ENCODE measurements at places on chromosomes 6 and 20.

- no peak for DNase-seq
Observed at GRCh38 chr6:46453741-46454316, 37.4 kb downstream of the RCAN2 start.

- DNase-seq, result no peak
Observed at GRCh38 chr6:46367354-46368168, 123.7 kb downstream of the RCAN2 start.

DNA sequence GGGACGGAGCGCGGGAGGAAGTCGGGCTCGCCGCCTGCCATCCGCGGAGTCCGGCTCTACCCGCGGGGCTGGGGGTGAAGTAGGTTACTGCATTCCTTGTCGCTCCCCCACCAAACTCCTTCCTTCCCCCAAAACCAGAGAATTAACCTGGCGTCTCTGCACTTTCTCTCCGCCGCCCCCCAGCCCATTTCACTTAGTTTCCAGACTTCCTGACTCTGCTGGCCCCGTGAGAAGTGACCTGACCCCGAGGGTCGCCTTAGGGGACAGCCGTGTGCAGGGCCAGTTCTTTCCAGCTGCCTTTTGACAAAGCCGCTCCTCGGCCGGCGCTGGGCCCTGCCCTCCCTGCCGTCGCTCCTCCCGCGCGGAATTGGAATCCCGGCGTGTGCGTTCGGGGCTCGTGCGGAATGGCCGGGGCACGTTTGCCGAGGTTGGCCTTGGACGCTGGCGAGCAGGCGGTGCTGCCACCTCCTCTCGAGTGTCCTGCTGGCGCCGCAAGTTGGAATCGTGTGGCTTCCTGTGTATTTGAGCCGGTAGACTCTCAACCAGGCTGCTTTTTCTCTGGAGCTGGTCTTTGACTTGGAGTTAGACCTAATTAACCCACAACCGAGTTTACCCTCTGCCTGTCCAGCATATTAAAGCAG is 650 bp downstream of the DCBLD1 start:
- DNase-seq, result no peak

DNA sequence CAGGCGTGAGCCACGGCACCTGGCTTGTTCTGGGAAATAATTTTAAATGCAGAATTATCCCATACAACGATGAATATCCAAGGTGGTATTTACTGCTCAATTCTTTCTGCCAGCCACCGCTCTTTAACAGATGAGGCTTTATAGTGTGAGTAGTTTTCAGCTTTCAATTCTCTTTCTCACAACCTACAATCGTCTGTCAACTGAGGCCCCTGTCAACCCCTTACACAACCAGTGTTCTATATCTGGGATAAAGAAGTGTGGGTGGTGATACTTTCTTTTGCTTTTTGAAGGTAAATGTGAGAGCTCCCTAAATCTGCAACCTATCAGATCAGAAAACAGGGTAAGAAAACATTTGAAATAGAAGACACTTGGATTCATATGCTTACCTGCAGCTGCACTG is 22.5 kb downstream of the STAU1 start:
- no peak for DNase-seq

DNA sequence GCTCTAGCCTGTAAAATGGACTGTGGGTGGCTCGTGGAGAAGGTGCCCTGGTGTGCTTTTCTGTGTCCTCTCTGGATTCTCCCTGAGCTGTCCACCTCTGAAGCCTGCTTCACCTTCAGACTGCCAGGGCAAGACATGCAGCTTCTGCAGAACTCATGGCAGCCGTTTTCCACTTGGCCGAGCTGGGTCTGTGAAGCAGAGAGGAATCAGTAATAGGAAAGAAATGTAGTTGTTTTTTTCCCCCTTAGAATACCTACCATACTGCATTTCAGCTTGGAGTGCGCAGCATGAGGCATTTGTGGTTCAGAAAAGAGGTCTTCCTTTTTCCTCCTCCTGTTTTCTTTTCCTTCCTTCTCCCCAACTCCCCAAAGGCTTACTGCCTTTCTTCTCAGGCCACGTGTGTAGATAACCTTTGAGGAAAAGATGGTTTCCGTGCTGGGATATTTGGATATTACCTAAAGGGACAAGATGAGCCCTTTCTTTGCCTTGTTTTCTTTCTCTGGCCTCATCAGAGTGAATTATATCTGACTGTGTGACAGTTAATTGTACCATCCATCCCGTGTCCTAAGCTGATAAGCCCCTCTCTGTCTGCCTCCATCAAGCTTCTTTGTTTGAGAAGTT is 39.4 kb downstream of the RREB1 start:
- no peak for DNase-seq

- DNase-seq, result no peak
Observed at GRCh38 chr6:159434410-159434809, 258.6 kb downstream of the SOD2 start.

DNA sequence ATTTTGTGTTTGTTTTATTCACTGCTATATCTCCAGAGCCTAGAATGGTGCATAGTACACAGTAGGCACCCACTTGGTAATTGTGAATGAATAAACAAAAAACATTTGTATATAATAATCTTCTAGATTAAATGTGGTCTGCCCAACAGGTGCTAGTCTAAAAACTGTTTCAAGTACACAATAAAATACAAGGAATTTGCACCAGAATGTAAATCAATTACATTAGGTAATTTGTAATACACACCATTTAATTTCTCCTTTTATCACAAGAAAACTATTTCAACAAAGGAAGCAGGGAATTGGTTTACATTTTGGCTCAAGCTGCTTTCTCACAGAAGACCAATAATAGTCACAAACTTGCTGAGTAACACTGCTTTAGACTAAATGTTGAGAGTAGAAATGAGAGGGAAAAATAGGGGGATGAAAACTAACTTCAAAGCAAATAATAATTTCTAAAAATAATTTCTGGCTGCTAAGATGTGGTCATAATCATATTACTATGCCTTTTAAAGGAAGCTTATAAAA is 22.1 kb downstream of the RUNX2 start:
- no peak for DNase-seq

GRCh38 chr6:132161283-132161682 is 210.1 kb upstream of the CCN2 start:
- no peak for DNase-seq

- no peak for DNase-seq
Observed at GRCh38 chr6:134446218-134446848, 128.4 kb upstream of the SGK1 start.

DNA sequence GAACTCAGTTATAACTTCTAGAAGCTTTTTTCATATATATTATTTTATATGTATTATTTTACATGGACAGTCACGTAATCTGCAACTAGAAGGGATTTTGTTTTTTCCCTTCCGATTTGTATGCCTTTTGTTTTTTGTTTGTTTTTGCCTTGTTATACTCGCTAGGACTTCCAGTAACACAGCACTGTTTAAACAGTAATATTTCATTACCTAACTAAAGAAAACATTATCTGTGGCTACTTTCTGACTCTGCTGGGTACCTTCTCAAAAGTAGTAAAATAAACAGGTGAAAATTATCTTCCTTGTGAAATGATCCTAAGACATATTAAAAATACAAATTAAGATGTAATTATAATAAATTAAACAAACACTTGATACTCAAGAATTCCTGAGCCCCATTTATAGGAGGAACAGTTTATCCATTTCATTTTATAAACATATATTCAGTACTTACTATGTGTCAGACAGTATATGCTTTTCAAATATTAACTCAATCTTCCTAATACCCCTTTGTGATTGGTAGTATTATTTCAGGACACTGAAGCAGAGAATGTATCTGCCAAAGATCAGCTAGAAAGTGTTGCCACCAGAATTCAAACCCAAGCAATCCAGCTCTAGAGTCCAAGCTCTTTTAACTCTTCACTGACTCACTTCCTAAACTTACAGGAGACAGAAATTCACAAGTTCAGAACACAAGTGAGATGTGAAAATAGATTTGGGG is 65.3 kb downstream of the MAP3K5 start:
- no peak for DNase-seq

- DNase-seq, result no peak
Observed at GRCh38 chr6:114428341-114428740, 85.5 kb upstream of the HS3ST5 start.

DNA sequence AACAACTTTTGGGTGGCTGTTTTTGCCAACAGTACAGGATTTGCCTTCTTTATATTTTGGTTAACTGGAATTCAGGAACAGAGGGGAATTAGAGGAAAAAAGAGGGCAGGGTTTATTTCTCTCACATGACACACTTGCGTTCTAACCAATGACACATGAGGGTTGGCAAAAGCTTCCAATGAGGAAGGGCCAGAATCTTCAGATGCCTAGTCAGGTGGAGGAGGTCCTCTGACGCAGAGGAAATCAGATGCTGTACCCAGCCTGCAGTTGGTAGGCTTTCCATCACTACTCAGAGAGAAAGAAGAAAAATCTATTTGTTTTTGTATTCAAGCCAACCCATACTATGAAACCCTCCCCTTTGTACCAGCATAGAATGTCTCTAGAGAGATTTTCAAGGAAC is 20.8 kb downstream of the TM9SF4 start:
- DNase-seq, result no peak

- DNase-seq, result no peak
Observed at GRCh38 chr6:45691426-45691825, 313.7 kb upstream of the SUPT3H start.

DNA sequence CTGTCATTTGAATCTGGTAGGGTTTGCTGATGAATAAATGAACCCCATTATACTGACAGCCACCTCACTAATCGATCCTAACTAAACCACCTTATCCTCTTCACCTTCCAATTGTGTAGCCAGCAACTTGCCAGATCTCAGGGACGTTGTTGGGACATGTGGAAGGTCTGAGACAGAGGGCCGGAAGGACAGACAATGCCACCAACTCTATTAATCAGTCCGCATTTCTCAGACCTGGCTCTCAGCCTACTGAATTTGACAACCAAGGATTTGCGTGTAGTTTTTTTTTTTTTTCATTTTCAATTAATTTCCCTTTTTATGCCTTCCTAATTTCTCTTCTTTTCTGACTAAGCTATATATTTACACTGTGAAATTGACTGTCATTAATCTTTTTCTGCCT is 122.5 kb downstream of the CARMIL1 start:
- no peak for DNase-seq

- peak; percentile 85 for DNase-seq
Observed at GRCh38 chr6:408599-409102, 17.1 kb downstream of the IRF4 start.

- DNase-seq, result no peak
Observed at GRCh38 chr6:84065693-84066290, 32.2 kb downstream of the MRAP2 start.

- no peak for DNase-seq
Observed at GRCh38 chr20:62580052-62580451, 62.3 kb upstream of the SLCO4A1 start.

GRCh38 chr6:127956260-127956888 is 55.5 kb upstream of the THEMIS start:
- no peak for DNase-seq

DNA sequence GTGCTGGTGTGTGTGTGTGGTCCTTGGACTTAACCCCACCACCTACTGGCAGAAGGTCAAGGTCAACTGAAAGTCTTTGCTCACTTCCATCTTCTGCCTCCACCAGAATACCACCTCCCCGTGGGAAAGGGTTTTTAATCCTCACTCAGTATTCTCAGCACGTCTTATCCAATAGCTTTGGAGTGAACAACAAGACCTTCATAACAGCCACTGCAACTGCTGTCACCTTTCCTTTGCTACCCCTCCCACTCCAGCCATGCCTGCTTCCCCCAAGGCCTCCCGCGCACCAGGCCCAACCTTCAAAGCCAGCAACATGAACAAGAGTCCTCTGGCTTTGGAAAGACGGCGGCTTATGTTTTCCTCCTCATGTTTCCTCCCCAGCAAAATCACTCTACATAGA is 787 bp upstream of the BTN2A2 start:
- DNase-seq, result no peak

- peak; percentile 58 for DNase-seq
Observed at GRCh38 chr20:49811825-49812506, 662 bp upstream of the SLC9A8 start.

DNA sequence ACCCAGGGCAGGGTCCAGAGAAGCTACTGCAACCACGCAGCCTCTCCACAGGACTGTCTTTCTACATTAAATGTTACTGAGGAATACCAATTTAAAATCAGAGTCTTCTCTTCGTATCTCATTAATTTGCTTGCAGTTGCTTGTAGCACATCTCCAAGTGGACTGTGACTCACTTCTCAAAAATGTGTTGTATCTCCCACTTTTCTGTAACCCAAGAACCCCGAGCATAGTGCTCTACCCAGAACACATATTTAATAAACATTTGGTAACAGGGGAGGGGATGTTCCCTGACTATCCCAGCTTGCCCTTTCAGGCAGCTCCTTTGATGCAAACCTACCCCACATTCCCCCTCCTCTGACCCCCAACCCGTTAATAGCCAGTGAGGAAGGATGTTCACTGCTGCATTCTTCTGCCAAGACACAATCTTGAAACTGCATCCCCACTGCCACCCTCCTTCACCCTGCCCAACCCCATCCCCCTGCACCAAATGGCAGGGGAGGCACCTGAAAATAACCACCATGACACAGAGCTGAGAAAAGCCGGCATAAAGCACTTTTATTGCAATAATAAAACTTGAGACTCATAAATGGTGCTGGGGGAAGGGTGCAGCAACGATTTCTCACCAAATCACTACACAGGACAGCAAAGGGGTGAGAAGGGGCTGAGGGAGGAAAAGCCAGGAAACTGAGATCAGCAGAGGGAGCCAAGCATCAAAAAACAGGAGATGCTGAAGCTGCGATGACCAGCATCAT is 24.2 kb downstream of the FKBP1A start:
- no peak for DNase-seq

DNA sequence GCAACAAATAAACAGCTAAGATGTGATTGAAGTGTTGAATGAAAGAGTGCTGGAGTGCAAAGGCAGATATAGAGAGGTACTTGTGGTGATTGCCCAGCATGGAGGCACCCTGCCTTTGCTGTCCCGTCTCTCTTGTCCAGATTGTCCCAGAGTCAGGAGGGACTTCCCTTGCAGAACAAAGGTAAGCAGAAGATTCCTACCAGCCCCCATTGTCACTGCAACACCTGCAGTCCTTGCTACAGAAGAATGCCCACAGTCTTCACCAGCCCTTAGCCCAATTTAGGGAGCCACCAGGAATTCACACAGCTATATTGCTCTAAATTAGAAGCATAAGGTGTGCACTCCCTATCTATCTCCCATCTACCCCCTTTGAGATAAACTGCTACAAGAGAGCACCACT is 491.8 kb downstream of the KIF16B start:
- no peak for DNase-seq

GRCh38 chr20:37501940-37502339 is 19.1 kb upstream of the NNAT start:
- DNase-seq, result no peak

GRCh38 chr20:5887386-5887785 is 62.9 kb downstream of the TRMT6 start:
- DNase-seq, result no peak

All from inflammatory macrophage treated with lipopolysaccharide for 1 hour (primary cell).